ENCODE measurements at places on chromosomes 7 and 10. TPM values are rescaled to one million over a fixed set of nuclear protein-coding genes. Genes with fewer than 3 reads are reported as not detected.

The GUSB gene
- 53.1 TPM for total RNA-seq

The IL6 gene
- 1.9 TPM for total RNA-seq

The LIPN gene
- total RNA-seq = not detected

The IFIT1B gene
- not detected for total RNA-seq

The MKI67 gene
- total RNA-seq = 223 TPM
